ENCODE measurements at places on chromosomes 5 and 9.
A peak's percentile ranks its signal among the peaks of the same experiment; 100 is the strongest.

DNA sequence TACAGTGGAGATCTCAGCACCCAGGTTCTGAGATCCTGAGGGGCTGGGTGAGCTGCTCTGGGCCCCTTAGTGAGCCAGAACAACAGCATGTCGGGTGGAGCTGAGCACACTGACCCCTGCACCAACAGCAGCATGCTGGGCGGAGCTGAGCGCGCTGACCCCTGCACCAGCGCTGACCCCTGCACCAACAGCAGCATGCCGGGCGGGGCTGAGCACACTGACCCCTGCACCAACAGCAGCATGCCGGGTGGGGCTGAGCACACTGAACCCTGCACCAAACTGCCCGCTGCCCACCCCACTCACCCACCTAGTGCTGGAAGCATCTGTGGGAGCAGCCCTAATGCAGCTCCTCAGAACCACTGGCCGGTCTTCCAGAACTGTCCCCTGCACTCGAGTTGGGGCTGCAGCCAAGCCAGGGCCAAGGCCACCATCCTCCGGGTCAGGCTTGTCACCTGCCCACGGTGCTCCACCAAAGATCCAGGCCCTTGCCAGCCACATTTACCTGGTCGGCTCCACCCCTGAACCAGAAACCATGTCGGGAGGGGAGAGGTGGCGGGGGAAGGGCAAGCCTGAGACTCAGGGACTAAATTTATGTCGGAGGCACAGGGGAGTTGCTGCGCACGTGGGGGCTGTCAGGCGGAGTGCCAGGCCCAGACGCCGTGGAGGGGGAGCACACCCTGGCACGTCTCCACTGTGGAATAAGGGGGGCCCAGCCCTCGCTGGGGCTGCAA lies 80.3 kb downstream of the ADAMTS2 start:
- no peak for DNase-seq

GRCh38 chr5:157232706-157233105 lies 33.2 kb upstream of the CYFIP2 start:
- DNase-seq, result no peak

GRCh38 chr5:83589786-83590185 lies 118.2 kb downstream of the VCAN start:
- no peak for DNase-seq

GRCh38 chr5:156892223-156892622 lies 42.1 kb downstream of the PPP1R2B start:
- DNase-seq, result no peak

DNA sequence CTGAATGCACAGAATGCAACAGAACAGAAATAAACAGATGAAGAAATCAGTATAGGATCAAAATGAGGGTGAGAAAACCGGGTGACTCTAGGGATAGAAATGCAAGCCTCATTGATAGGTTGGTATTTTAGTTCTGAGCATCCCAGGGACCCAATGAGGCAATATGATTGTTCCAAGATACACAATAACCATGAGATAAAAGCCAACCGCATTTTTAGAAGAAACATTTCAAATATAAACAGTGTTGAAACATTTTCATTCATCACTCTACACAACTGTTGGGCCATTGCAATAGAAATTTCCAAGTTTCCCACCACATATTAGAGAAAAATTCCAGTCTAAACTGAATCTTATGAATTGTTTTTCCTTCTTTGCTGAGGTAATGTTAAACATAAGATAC lies 452.3 kb upstream of the PTGER4 start:
- DNase-seq, result no peak

GRCh38 chr5:122941737-122942136 lies 94.8 kb downstream of the PPIC start:
- no peak for DNase-seq

DNA sequence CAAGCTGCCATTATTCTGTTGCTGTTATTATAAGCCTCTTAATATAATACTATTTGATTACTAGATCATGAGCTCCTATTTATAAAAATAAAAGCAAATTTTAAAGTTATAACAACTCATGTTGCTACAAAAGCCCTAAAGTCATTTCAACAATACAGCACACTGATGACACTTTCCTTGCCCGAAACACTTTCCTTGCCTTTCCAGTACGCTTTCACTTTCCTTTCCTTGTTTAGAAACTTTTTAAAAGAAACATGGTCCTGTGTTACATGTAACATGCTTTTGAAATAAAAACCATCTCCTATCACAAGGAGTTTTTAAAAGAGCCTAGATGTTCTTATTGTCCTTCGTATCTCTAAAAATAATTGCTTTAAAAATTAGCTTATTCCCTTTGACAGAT lies 688.4 kb downstream of the PTPRD start:
- DNase-seq, result peak; percentile 100

DNA sequence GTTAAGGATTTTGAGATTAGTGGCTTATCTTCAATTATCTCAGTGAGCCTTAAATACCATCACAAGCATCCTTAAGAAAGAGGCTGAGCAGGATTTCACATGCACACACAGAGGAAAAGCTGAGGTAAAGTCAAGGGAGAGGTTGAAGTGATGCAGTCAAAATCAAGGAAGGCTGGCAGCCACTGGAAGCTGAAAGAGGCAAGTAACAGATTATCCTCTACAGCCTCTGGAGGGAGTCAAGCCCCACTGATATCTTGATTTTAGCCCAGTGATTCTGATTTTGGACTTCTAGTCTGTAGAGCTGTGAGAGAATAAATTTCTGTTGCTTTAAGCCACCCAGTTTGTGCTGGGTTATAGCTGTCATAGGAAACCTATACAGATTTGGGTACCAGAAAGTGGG lies 80.1 kb downstream of the ANKRD31 start:
- DNase-seq, result no peak

DNA sequence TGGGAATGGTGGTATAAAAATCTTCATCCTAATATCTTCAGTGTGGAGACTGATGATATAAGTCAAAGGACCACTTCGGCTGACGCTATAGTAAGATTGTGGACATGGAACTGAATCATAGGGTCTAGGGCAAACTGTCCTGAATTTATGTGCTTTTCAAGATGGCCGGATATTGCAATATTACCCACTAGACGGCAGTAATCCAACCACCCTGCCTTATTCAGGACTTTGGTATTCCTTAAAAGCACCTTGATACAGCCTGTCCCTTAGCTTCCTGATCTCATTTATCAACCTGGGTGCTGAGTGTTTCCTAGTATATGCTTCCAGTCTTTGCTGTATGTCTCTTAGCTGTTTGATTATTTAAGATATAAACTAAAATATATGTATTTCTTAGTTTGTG lies 71.2 kb upstream of the COX7C start:
- no peak for DNase-seq

DNA sequence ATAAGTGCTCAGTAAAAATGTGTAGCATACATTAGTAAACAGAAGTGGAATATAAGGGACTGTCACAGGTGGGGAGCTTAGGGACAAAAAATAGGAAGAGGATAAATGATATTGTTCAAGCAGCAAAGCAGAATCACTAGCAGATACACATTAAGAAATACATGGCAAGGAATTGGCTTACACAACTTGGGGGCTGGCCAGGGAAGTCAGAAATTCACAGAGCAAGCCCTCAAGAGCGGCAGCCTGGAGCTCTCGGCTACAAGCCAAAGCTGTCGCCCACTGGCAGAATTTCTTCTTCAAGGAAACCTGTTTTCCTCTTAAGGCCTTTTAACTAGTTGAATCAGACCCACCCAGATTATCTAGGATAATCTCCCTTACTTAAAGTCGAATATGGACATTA lies 73.0 kb upstream of the SMIM23 start:
- no peak for DNase-seq

- DNase-seq, result no peak
Observed at GRCh38 chr9:87991151-87991870, 17.0 kb upstream of the CDK20 start.

Measured in OCI-M1 (cell line).